ENCODE measurements at places on chromosomes 2 and 18.

DNA sequence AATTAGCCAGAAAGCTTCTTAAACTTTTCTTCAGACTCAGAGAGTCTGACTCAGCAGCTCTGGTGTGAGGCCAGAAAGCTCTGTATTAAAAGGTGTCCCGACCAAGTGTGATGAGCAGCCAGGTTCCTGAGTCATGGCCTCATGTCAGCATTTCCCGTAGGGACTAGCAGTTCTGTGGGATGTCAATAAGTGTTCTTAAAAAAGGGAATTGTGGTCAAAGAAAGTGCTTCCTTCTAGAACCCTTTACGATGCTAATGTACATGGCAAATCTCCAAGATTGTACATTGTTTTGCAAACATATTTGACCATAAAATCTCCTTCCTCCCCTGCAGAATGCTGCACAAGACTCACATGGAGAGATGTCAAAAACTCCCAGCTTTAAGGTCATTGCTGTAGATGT, 80.1 kb downstream of the PLA2R1 start:
- peak; percentile 85 for DNase-seq

- no peak for DNase-seq
Observed at GRCh38 chr18:59990121-59990823, 90.5 kb downstream of the PMAIP1 start.

DNA sequence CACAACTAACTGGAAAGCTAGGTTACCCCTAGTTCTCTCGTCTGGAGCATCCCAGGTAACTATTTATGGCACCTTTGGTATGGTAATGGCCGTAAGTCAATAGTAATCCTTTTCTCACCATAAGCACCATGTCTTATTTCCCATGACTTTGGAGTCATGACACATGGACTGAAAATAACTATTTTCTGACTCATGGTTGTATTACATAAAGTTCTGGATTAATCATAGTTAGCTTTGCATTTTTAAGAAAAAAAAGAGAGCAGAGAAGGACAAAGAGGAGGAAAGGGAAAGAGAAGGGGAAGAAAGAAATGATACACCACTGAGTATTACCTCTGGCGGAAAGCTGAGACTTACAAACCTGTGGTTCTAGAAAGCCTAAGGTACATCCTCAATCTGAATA, 99.3 kb downstream of the BIN1 start:
- DNase-seq = peak; percentile 55

- no peak for DNase-seq
Observed at GRCh38 chr2:191607096-191607495, 70.8 kb upstream of the NABP1 start.

- DNase-seq = no peak
Observed at GRCh38 chr2:158127380-158127804, 25.7 kb downstream of the UPP2 start.

DNA sequence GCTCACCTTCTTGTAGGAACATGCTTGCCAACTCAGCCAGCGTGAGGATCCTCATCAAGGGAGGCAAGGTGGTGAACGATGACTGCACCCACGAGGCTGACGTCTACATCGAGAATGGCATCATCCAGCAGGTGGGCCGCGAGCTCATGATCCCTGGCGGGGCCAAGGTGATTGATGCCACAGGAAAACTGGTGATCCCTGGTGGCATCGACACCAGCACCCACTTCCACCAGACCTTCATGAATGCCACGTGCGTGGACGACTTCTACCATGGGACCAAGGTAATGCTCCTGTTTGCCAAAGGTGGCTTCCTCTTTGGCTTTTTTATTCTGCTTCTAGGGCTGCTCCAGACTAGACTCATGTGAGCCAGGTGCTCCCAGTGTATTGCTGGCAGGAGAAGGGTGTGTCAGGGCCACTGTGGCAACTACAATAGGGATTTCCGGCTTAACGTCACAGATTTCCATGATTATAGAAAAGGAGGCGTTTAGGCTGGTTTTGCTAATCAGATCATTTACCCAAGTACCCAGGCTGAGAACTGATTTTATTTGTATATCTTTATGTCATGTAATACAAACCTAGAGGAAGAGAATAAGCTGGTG, 50.6 kb downstream of the DPYSL5 start:
- no peak for DNase-seq

GRCh38 chr2:60839126-60839813, 42.1 kb upstream of the REL start:
- DNase-seq = no peak

DNA sequence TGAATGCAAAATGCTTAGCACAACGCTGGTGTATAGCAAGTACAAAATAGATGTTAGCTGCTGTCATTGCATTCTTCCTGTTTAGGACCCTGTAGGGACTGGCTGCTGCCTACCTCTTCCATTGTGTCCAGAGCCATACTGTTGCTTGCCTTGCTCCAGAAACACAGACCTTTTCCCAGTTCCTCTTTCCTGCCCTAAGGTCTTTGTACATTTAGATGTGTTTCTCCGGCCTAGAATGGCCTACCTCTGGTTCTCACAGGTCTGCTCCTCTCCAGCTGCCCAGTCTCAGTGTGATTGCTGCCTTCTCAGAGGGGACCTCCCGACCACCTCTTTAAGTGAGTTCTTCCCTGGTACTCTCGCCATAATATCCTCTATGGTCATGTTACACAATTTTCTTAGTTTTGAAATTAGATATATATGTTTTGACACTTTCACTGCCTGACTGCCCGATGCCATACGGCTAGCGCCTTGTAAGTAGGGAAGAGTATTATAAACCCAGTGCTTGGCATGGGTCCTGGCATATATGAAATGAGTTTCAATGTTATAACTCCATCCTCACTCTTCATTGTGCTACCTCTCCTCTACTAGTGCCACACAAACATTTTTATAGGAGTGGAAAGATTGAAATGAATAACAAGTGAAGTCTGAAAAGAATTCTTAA, 48.3 kb downstream of the RFTN2 start:
- DNase-seq = no peak

DNA sequence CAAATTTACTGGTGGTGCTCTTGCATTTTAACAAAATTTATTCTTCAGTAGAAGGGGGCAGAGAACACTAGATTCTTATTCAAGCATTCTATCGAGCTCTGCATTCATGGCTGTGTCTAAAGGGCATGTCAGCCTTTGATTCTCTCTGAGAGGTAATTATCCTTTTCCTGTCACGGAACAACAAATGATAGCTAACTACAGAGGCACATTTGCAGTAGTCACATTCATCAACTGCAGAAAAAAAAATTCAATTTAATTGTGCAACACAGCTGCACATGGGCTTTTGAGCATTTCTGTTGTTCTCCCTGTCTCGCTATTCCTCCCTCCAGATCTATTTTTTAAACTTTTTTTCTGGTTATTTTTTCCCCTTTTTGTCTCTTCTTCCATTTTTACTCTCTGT, 13.0 kb upstream of the DLX1 start:
- no peak for DNase-seq

DNA sequence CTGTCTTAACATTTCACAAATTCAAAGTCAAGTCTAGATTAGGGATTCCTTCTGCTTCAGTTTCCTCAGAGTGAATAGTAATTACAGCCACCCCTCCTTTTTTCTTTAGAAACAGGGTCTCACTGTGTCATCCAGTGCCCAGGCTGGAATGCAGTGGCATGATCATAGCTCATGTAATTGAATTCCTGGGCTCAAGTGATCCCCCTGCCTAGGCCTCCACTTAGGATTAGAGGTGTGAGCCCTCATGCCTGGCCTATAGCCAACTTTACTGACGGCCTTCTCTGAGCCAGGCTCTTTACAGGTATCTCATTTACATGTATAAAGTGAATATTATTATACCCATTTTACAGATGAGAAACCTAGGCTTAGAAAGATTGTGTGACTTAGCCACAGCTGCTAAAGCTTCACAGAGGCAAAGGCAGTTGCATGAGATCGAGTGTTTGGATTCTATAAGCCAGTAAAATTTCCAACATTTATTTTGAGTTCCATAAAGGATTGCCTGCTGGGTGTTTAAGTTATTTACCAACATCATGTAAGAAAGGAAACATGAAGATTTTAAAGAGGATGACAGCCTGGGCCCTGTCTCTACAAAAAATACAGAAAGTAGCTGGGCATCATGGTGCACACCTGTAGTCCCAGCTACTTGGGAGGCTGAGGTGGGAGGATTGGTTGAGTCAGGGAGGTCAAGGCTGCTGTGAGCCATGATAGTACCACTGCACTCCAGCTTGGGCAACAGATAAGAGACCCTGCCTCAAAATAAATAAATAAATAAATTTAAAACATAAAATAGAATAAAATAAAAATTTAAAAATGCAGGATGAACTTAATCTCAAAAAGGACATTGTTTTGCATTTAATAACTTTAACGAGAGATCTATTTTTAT, 1.8 kb downstream of the ENOSF1 start:
- no peak for DNase-seq

- DNase-seq = no peak
Observed at GRCh38 chr2:195202163-195202845, 454.7 kb upstream of the SLC39A10 start.

- DNase-seq = peak; percentile 83
Observed at GRCh38 chr2:10283106-10284062, 19.3 kb upstream of the HPCAL1 start.

- DNase-seq = no peak
Observed at GRCh38 chr2:27664154-27664574, 475 bp downstream of the SLC4A1AP start.

DNA sequence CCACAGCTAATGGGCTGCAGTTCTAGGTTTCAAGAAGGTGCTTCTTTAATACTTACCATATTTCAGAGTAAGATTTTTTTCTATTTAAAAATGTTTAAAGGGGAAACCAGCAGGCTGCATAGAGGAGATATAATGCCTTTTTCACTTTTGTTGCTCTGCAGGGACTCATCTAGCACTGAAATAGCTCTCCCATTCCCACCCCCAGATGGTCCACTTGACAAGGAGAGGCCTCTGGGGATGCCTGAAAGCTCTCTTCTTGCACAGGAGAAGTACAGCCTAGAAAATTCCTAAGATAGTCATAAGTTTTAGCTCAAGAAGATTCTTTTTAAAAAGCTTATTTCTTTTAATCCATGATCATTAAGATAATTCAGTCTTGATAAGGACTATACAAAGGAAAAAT, 126.4 kb downstream of the CDH2 start:
- no peak for DNase-seq

- DNase-seq = no peak
Observed at GRCh38 chr2:135951041-135951583, 34.3 kb downstream of the DARS1 start.

DNA sequence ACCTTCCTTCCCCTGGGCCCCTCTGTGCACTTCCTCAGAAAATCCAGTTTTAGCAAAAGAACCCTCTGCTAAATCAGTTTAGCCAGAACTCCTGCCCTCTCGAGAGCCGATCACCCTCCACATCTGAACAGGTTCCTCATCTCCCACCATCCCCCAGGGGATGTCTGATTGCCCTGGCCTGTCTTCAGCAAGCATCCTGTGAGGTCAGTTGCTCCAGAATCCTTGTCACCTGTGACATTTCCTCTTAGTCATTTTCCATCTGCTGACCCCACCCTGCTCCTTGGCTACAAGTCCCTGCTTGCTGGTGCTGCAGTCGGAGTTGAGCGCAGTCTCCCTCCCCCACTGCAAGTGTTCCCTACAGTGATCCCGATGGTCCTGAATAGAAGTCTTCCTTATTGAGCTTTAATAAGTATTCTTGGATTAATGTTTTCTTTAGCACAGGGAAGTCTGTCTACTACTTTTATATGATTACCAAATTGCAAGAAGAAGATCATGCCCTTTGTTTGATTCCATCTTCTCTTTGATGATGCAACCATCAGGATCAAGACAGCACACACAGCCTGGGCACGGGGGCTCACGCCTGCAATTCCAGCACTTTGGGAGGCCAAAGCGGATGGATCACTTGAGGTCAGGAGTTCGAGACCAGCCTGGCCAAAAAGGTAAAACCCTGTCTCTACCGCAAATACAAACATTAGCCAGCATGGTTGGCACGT, 30.9 kb upstream of the UBE2F start:
- no peak for DNase-seq

- no peak for DNase-seq
Observed at GRCh38 chr2:204340511-204340910, 204.8 kb upstream of the PARD3B start.

DNA sequence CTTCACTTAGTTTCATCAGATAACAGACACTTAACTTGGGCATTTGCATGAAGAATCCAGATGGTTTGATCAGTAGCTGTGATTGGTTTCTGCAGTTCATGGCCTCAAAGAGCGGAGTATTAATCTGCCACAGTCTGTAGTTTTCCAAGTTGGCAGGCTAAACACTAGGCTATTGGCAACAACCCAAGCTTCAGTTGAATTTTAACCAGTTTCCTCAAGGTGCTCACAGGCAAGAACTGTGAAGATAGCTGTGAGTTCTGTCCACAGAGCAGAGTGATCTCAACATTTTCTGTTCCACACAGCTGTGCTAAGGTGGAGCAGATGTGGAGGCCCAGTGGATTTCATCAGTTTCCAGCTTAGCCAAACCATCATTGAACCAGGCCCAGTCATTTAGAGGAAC, 469.5 kb upstream of the LINC00305 start:
- DNase-seq = no peak

GRCh38 chr2:113148606-113149552, 21.5 kb downstream of the IL1RN start:
- no peak for DNase-seq

DNA sequence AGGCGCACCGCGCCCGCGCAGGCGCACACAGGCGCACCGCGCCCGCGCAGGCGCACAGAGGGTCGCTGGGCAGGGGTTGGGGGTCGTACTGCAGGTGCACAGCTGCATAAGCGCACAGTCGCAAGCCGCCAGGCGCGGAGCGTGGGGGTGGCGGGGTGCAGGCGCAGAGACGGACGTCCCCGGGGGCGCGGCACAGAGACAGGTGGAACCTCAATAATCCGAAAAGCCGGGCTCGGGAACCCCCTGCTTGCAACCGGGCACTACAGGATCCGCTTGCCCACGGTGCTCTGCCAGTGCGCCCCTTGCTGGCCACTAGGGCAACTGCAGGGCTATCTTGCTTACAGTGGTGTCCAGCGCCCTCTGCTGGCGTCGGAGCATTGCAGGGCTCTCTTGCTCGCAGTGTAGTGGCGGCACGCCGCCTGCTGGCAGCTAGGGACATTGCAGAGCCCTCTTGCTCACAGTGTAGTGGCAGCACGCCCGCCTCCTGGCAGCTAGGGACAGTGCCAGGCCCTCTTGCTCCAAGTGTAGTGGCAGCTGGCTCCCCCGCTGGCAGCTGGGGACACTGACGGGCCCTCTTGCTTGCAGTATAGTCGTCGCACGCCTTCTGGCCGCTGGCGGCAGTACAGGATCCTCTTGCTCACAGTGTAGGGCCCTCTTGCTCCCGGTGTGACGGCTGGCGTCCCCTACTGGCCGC, 34.9 kb downstream of the FAM110C start:
- DNase-seq = no peak

DNA sequence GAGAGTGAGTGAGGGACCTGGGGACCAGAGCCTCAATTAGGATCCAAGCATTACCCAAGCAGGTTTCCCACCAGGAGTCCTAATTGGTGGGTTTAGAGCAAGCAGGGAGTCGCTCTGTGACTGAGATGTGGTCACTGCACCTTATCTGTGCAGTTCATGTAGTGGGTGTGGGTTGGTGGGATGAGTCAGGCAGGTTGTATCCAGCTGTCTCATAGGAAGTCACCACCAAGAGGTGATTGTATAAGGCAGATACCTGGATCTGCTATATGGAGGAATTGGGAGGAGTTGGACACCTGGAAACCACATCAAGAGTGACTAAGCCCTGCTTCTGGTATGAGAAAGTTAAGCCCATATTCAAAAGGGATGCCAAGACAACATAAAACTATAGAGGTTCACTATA, 106.8 kb downstream of the ARHGAP28 start:
- DNase-seq = no peak
